ENCODE measurements at places on chromosomes 2 and 18. TPM values are rescaled to one million over a fixed set of nuclear protein-coding genes. Genes with fewer than 3 reads are reported as not detected.
A peak's percentile ranks its signal among the peaks of the same experiment; 100 is the strongest.

DNA sequence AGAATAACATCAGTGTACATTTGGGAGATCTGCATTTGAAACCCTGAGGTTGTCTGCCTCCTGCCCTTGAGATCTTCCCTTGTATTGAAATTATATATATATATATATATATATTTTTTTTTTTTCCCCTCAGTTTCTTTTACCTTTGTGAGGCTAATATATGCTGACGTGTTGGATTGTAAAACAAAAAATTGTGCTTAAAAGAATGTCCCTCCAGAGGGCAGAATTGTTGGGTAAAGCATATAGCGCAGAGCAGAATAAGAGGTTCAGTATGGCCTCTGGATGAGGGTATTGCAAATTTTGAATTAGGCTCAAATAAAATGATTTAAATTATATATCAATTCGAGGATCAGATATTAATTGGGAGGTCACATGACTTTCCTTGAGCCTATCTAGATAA, 12.4 kb downstream of the NABP1 start:
- no peak overlapping the region for H3K27ac ChIP-seq
- H3K36me3 ChIP-seq, result peaks cover 4% of the 10 kb centered on the region
- no peak for DNase-seq

GRCh38 chr18:3594760-3595368, 144.9 kb downstream of the TGIF1 start:
- H3K4me1 ChIP-seq, result peaks cover 11% of the 10 kb centered on the region
- peaks cover 7% of the 10 kb centered on the region for H3K36me3 ChIP-seq
- H3K27ac ChIP-seq, result peak overlapping the region; percentile 91

GRCh38 chr18:45775743-45776142, 49.7 kb upstream of the SIGLEC15 start:
- H3K36me3 ChIP-seq, result no peaks in the 10 kb centered on the region
- no peak for DNase-seq
- peak overlapping the region; percentile 81 for H3K4me3 ChIP-seq
- H3K27ac ChIP-seq, result no peak overlapping the region
- peaks cover 36% of the 10 kb centered on the region for H3K27me3 ChIP-seq
- H3K4me1 ChIP-seq, result no peaks in the 10 kb centered on the region

DNA sequence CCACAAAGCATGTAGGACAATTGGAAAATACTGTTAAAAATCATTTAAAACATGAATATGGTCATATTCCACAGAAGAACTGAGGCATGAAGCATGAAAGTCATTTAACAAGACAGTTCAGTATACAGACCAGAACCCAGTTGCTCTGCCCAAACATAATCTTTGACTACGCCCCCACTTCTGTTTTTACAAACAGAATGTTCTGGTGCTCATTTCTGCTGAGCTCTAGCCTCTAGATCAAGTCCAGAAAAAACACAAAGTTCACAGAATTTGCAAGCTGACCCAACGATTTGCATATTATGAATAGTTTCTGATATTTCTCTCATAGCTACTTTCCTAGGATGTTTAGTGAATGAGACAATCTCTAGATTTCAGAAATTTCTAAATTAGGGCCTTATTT, 424.9 kb downstream of the PID1 start:
- no peak for DNase-seq
- H3K4me3 ChIP-seq, result no peak overlapping the region
- H3K27ac ChIP-seq, result no peak overlapping the region
- no peaks in the 10 kb centered on the region for H3K36me3 ChIP-seq
- no peaks in the 10 kb centered on the region for H3K27me3 ChIP-seq
- no peaks in the 10 kb centered on the region for H3K4me1 ChIP-seq

DNA sequence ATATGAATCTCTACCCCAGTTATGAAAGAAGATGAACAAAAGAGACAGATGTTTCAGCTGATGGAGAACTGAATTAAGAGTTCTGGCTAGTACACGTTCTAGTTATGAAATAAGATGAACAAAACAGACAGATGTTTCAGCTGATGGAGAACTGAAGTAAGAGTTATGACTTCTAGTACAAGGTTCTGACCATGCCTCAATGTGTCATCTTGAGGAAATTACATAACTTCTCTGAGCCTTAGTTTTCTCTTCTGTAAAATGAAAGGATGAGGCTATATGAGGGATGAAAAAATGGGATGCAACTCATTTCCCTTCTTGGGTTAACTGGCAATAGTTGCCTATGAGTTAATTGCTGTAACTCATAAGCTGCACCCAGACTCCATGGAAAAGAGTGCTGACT, 92.9 kb upstream of the WDR75 start:
- H3K36me3 ChIP-seq, result no peaks in the 10 kb centered on the region
- H3K4me1 ChIP-seq, result no peaks in the 10 kb centered on the region
- peak overlapping the region; percentile 35 for H3K4me3 ChIP-seq

Gene SIX2
- total RNA-seq, result 0.26 TPM

Measured in endodermal cell (in vitro differentiated cells).